DMS79 treated with DMSO at 0.1 percent for 48 hours (cell line): ENCODE measurements at places on chromosomes 11 and 22.

DNA sequence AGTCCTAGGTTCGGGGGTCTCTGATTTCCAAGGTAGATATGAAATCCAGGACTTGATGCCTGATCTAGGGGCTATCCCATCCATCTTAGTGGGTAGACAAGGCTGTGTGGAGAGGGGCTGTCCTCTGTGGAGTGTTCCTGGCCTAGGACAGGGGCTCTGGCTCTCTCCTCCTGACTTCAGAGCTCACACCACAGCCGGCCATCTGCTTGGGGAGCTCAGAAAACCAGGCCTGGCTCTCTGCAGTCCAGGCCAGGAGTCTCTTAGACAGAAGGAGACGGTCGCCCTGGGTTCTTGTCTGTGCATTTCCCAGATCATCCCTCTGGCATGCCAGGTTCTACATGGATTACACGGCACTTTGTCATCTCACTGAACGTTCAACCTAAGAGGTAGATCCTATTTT lies 17.9 kb downstream of the TUB start:
- DNase-seq: no peak

DNA sequence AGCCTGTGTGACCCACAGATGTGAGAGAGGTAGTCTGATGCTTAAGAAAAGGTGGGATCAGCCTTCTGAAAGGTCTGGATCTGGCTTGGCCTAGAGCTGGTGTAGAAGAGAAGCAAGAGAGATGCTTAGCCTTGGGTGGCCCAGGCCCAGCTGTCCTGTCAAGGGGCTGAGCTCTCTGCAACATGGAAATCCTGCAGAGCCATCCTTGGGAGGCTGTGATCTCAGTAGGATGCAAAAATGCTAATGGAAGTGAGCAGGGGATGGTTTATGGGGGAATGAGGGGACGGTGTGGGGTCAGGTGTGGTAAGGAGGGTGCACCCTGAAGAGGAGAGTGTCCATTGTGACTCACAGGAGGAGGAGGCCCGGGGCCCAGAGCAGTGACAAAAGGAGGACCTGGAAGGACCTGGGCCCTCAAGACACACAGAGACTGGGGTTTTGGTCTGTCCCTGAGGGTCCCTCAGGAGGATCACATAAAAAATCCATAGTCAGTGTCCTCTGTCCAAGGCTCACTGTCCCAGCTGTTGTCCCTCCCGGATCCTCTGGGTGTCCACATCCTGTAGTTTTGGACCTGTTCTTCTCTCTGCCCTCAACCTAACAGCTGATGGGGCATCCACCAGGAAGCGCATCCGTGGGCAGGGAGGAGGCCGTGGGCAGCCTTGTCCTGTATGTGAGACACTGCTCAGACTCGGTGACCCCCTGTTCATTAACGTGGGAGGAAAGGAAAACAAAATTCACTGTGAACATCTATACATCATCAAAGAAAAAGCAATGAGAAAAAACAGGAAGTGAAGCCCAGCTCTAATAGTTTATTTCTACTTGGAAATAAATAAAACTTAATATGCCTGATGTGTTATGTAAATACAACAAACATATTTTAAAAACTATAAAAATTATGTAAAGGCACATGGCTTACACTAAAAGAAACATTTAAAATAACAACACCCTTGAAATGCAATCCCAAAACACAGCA lies 129.8 kb downstream of the ZNF280B start:
- no peak for DNase-seq

DNA sequence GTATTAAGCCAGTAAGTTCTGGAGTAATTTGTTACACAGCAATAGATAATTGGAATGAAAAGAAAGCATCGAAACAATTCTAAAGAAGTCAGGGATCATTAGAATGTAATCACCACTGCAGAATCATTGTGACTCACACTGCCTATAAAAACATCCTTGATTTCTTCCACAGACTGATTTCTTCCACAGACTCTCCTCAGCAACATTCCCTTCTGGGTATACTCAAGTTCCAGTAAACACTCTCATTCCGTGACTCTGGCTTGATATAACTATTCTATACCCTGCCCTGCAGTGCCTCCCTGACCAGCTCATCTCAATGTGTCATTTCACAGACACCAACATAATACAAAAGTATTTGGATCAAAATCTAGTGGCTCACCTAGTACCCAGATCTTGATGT lies 120.5 kb downstream of the BBOX1 start:
- DNase-seq: no peak

DNA sequence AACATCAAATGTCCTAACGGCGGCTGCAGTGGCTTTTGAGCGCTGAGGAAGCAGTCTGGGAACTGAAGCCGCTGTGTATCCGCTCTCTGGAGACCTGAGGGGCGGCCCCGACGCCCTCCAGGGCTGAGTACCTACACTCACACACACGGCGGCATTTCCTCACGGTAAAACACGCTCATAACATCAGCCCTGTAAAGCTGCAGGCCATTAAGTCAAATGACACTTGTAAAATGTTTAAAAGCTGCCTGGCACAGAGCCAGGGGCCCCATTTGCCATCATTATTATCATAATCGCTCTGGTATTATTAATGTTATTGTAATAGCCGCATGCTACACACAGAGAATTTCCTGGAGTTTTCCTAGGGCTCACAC lies 5.1 kb downstream of the CARS1 start:
- peak; percentile 74 for DNase-seq

GRCh38 chr11:75413864-75414263 lies 14.5 kb downstream of the RPS3 start:
- DNase-seq: no peak

- DNase-seq: no peak
These were observed 530.3 kb downstream of the TBC1D22A start for GRCh38 chr22:47292546-47293320.

- DNase-seq: no peak
These were observed 19.0 kb downstream of the MYO18B start for GRCh38 chr22:25760848-25761595.

DNA sequence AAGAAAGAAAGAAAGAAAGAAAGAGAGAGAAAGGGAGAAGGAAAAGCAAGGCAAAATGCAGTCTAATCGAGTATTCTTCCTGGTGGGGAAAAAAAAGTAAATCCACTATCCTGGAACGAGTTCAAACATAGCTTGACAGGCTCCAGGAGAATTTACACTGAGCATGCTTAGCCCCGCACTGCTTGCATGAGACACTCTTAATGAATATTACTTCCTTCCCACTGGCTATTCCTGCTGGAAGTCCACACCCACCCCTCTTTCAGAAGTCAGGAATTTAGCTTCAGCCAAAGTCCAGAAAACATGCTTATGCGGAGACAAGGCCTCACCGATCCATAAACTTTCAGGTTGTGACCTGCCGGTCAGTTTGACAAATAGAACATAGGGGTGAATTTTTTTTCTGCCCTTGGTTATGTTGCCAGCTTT lies 251.8 kb upstream of the BLID start:
- no peak for DNase-seq

DNA sequence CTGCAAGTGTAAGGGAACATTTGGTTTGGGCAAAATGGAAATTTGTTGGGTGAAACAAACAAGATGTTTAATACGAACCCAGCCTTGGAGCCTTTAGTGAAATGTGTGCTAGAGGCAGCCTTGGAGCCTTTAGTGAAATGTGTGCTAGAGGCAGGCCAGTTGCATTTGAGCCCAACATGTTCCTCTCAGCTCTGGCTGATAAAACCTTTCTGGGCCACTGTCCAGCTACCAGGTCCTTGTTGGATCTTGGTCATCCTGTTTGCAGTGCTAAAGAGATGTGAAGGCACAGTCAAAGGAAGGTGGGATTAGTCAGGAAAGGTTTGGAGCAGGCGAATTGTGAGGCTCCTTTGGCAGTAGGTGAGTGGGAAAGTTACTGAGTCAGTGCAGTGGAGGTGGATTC lies 48.9 kb downstream of the CEP164 start:
- no peak for DNase-seq

- no peak for DNase-seq
These were observed 34.6 kb downstream of the FAM83F start for GRCh38 chr22:40029189-40029890.
